ENCODE measurements at places on chromosomes 1 and 21.

DNA sequence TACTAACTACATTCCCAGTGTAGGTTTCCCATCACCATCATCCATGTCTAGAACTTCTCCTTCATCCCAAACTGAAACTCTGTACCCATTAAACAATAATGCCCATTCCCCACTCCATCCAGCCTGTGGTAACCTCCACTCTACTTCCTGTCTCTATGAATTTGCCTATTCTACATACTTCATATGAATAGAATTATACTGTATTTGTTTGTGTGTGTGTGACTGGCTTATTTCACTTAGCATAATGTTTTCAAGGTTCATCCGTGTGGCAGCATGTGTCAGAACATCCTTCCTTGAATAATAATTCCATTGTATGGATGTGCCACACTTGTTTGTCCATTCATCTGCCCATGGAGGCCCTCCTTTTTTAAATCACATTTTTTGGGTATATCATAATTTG lies 35.7 kb downstream of the ATP2B4 start:
- no peak for DNase-seq

GRCh38 chr1:203878422-203878821 lies 17.0 kb downstream of the SNRPE start:
- DNase-seq: no peak

DNA sequence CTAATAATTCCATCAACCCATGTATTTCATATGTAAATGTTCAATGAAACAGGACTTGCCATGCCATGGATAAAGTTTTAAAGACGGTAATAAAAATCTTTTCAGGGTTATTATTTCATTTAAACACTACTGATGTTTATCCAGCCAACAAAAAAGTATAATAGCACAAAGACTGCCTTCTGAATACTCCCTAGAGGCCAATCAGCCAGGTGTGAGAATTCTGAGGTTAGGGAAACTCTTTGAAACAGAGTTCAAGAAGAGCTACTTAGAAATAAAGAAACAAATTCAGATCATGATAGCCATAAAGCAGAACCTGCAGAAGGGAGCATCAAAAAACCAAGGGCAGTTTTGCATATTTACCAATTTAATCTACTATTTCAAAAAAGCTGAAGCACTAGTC lies 48.7 kb downstream of the AKT3 start:
- no peak for DNase-seq

GRCh38 chr1:180231506-180231921 lies 1.4 kb downstream of the LHX4 start:
- no peak for DNase-seq

- DNase-seq: no peak
Measured at GRCh38 chr1:27955076-27955475, 4.7 kb upstream of the XKR8 start.

DNA sequence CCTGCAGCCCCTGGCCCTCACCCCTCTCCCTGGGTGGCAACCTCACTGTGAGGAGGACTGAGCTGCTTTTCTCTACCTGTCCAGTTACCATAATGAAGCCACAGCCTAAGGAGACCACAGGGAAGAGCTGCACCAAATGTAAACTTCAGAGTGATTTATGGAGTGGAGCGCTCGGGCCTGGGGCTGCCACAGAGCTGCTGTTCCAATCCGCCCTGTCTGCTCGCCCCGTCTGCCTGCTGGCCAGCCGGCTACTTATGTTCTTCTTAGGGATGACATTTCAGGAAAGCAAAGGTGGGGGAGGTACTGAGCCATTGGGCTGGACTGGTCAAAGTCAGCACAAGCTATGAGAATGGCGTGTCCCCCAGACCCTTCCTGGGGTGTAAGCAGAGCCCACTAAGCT lies 17.9 kb downstream of the SYT6 start:
- DNase-seq: no peak

DNA sequence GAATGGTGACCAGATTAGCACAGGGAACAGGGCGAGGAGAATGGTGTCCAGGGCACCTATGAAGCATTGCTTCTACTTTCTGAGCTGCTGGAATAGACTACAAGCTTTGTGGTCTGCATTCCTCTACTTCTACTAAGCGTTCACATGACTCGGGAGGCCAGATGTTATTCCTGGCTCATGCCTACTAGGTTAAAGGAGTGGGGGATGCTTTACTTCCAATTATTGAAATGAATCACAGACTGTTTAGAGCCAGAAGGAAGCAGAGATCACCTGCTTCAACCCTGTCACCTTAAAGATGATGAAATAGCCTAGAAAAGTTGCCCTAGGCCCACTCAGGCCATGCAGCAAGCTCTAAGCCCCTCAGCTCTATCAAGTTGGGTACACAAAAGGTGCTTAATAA lies 633.5 kb downstream of the KIF26B start:
- DNase-seq: no peak

DNA sequence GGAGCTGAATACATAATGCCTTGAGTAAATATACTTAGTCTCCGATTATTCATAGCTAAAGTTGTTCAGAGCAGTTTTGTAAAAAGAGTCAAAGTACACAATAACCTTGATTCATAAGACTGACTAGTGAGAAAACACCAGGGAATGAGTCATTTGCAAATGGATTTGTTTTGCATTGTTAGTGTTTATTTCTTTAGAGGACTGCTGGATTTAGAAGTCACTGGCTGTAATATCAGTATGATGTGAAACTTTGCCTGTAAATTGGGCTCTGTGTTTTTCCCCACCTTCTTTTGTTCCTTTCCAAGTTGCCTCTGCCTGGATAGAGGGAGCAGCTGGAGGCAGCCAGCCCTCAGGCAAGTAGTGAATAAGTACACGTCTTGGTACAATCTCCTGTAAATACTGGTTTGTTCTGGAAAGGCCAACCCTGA lies 474.7 kb downstream of the NUF2 start:
- no peak for DNase-seq

DNA sequence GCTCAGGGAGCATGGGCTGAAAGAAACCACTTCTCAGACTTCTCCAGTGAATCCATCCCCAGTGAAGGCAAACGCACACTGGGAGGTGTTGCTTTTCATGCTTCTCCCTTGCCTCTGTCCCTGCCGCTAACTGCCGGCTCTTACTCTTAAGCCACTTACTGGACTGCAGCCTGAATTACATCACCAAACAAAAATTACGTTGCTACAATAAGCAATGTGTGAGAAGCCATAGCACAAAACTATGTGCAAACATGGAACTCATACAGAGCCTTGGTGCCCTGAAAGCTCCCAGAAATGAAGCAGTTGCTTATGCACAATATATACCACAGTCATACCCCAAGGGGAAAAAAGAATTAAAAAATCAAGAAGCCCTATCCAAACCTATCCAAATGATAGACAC lies 375.2 kb downstream of the KCNH1 start:
- DNase-seq: no peak
